ENCODE measurements at places on chromosomes 2 and 18. TPM values are rescaled to one million over a fixed set of nuclear protein-coding genes. Genes with fewer than 3 reads are reported as not detected.

ASB18 gene
- total RNA-seq, result not detected

INO80D gene
- 3.8 TPM for total RNA-seq

B4GALT6 gene
- 2.0 TPM for total RNA-seq

FBLN7 gene
- total RNA-seq, result 10.8 TPM

OBSL1 gene
- 63.2 TPM for total RNA-seq

EFR3B gene
- 0.18 TPM for total RNA-seq

TFPI gene
- total RNA-seq, result 850 TPM

C1GALT1C1L gene
- total RNA-seq, result not detected

SULT1C2 gene
- not detected for total RNA-seq

NEB gene
- under 0.01 TPM for total RNA-seq

MC4R gene
- not detected for total RNA-seq

PGAP1 gene
- total RNA-seq, result 4.2 TPM

GCKR gene
- total RNA-seq, result 0.32 TPM

GDF7 gene
- 0.36 TPM for total RNA-seq

MOGAT1 gene
- not detected for total RNA-seq

C2orf80 gene
- total RNA-seq, result not detected

PLEK gene
- total RNA-seq, result not detected

TMEM163 gene
- total RNA-seq, result 1.3 TPM

ELOA2 gene
- not detected for total RNA-seq

ITGA6 gene
- 4.2 TPM for total RNA-seq

PROM2 gene
- total RNA-seq, result under 0.01 TPM

TXNDC2 gene
- total RNA-seq, result 0.32 TPM

UNC50 gene
- 37.5 TPM for total RNA-seq

APOB gene
- total RNA-seq, result under 0.01 TPM

PAIP2B gene
- total RNA-seq, result 0.18 TPM

PCARE gene
- not detected for total RNA-seq

UBR3 gene
- total RNA-seq, result 24.2 TPM

FAP gene
- total RNA-seq, result 12.8 TPM

LHCGR gene
- not detected for total RNA-seq

SPDYA gene
- 0.36 TPM for total RNA-seq

ICOS gene
- total RNA-seq, result not detected

FMNL2 gene
- total RNA-seq, result 14.8 TPM

CIB4 gene
- not detected for total RNA-seq

HOXD9 gene
- total RNA-seq, result not detected

SGPP2 gene
- total RNA-seq, result not detected

HMSD gene
- not detected for total RNA-seq

NEU4 gene
- not detected for total RNA-seq

LOXHD1 gene
- not detected for total RNA-seq

OSR1 gene
- 72.7 TPM for total RNA-seq

GREB1L gene
- 0.36 TPM for total RNA-seq

BCS1L gene
- 27.3 TPM for total RNA-seq

CENPA gene
- 1.6 TPM for total RNA-seq

AQP12A gene
- total RNA-seq, result not detected

SCN1A gene
- not detected for total RNA-seq

CABYR gene
- 2.0 TPM for total RNA-seq

GALR1 gene
- not detected for total RNA-seq

TUBA3E gene
- total RNA-seq, result not detected

TAF1B gene
- total RNA-seq, result 13.9 TPM

CD28 gene
- total RNA-seq, result not detected

RAB6C gene
- total RNA-seq, result not detected

WDR75 gene
- total RNA-seq, result 40.2 TPM

AQP12B gene
- total RNA-seq, result not detected

SNED1 gene
- 84.5 TPM for total RNA-seq

POTEE gene
- not detected for total RNA-seq

NCK2 gene
- total RNA-seq, result 24.7 TPM

SERPINB8 gene
- 6.9 TPM for total RNA-seq

TTC39C gene
- total RNA-seq, result 8.8 TPM

FKBP1B gene
- 19.3 TPM for total RNA-seq

KIF1A gene
- not detected for total RNA-seq

Data from cardiac atrium fibroblast (primary cell).